Substantia nigra (tissue), 51 donors: ENCODE measurements at places on chromosomes 5 and 9.

DNA sequence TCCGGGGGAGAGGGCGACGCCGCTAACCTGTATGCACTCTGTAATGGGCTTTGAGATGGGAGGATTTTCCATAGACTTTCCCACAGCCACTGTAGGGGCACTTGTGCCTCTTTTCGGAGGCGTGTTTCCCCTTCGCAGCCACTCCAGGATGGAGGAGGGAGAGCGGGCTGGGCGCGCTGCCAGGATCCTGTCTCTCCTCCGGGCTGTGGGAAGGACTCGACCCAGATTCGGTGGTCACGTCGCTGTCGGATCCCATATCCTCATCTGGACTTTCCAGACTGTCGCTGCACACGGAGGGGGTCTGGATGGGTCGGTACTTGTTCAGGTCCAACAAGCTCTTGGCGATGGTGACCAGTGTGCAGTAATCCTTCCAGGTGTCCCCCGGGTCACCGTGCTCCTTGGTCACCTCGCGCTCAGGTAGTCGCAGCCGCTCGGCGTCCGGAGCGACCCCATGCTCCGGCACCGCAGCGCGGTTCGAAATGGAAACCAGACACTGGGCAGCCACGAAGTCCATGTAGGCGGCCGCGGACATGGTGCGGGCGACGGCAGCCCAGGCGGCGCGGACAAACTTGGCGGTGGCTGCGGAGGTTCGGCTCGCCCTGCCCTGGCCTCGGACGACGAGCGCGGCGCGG is 1.5 kb downstream of the KLF9 start:
- DNase-seq, result peak; percentile 61

DNA sequence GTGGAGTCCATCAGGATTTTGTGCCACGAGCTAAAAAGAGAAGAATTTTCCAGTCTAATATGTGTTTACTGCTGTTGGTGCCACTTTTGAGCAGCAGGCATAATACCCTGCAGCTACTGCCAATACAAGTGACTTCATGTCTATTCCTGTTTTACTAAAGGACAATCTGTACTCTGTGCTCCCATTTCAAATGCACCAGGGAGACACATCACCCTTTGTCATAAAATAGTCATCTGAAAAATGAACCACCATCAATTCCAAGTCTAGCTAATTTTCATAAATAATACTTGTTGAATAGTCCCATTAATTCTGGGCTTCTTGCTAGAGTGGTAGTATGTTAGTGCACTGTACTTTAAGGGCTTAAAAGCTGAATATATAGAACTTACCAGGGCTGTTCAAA is 8.9 kb upstream of the PKD2L2 start:
- no peak for DNase-seq

GRCh38 chr9:101787891-101788290 is 49.4 kb upstream of the GRIN3A start:
- no peak for DNase-seq

GRCh38 chr5:395921-396530 is 47.0 kb upstream of the EXOC3 start:
- DNase-seq, result no peak

GRCh38 chr5:87400305-87400899 is 12.3 kb downstream of the CCNH start:
- DNase-seq, result no peak

DNA sequence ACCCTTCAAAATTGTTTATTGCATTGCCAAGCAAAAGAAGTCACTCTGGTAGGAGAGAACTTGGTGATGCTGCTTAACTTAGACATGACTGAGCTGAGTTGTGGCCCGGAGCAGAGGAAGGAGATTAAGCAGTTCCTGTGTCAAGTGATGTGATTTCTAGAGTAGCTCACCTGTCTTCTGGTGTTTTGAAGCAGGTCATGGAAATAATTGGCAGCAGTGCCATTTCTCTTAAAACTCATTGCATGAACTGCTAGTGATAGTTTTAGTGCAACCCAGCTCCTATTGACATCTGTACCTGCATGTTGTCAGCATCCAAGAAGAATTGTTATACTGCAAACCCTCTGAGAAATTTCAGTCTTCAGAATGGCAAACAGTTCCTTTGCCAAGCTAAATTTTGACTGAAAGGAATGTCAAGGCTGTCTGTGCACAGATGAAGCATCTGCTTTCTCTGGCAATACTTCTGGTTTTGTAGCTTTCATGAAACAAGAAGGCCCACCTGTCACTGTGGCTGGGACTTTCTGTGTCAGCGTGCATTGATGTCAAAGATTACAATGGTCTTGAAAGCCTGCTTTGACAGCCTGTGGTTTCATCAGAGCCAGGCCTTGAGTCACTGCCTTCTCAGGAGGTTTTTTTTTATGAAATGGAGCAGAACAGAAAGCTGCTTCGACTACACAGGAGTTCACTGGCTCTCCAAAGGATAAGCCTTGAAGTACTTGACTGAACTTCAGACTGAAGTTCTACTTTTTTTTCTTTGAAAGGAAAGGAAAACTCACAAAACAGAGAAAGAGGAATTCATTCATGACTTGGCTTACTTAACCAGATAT is 90.6 kb downstream of the RALGPS1 start:
- DNase-seq, result no peak

DNA sequence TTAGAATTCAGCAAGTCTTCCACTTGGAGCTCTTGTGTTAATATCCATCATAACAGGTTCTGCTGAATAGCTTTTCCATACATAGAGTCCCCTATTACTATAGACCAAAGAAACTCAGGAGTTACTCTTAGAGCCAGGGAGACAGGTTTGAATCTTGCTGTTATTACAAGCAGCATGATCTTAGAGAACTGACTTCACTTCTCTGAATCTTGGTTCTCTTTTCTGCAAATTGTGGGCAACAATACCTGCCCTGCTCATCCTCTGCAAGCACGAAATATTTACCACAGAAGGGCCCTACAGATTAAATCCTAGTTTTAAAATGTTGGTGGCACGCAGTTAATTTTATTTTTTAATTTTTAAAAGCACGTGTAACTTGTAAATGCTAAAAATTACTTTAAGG is 111.7 kb downstream of the TLR4 start:
- no peak for DNase-seq

DNA sequence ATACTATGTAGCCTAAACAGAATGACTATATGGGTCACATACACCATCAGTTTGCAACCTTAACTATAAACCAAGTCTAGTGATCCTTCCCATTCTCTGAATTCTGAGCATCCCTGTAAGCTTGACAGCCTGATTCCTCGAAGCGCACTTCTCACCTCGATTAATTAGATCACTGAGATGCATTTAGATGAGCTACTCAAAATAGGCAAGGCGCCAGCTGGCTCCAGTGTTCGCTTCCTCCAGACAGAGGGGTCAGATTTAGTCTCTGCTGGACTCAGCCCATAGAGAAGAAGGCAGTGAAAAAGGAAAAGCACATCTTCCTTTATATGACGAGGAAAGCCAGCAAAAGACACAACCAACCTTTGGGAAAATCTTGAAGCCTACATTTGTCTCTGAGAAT is 371.5 kb downstream of the MLLT3 start:
- DNase-seq, result no peak

DNA sequence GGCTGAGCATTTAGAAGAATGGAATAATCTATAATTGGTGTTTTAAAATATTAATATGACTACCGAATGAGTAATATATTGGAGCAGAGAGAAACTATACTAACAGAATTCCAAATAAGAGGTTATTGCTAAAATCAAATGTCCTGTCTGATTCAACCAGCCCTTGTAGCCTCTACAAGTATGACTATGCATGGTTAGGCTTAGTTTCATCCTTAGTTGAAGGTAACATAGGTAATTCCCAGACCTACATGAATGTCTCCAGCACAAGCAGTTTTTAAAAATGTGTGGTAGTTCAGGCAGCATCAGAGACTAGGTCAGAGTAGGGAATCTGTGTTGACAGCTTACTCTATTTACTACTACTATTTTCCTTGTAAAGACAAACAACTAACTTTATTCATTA is 51.7 kb upstream of the SLC27A6 start:
- no peak for DNase-seq

- no peak for DNase-seq
These were observed 468.5 kb downstream of the NFIB start for GRCh38 chr9:13845460-13845859.

GRCh38 chr9:125183054-125183453 is 6.5 kb downstream of the PPP6C start:
- no peak for DNase-seq

DNA sequence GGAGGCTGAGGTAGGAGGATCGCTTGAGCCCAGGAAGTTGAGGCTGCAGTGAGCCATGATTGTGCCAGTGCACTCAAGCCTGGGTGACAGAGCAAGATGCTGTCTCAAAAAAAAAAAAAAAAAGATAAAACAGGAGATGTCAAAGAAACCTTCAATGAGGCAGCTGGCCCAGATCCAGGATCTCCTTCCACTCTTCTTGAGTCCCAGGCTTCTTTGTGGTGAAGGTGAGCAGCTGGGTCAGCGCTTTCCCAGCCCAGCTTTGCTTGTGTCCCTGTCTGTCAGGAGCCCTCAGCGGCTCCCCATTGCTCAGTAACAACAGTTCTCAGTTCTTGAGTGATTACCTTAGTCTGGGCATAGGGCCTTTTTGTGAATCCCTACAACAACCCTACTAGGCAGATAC is 69.4 kb upstream of the PSD2 start:
- DNase-seq, result no peak

- no peak for DNase-seq
These were observed 174.2 kb upstream of the PUM3 start for GRCh38 chr9:3018071-3018470.

- DNase-seq, result no peak
These were observed 49.9 kb downstream of the USP20 start for GRCh38 chr9:129885018-129885669.

- no peak for DNase-seq
These were observed 76.1 kb upstream of the ASS1 start for GRCh38 chr9:130368631-130369103.

DNA sequence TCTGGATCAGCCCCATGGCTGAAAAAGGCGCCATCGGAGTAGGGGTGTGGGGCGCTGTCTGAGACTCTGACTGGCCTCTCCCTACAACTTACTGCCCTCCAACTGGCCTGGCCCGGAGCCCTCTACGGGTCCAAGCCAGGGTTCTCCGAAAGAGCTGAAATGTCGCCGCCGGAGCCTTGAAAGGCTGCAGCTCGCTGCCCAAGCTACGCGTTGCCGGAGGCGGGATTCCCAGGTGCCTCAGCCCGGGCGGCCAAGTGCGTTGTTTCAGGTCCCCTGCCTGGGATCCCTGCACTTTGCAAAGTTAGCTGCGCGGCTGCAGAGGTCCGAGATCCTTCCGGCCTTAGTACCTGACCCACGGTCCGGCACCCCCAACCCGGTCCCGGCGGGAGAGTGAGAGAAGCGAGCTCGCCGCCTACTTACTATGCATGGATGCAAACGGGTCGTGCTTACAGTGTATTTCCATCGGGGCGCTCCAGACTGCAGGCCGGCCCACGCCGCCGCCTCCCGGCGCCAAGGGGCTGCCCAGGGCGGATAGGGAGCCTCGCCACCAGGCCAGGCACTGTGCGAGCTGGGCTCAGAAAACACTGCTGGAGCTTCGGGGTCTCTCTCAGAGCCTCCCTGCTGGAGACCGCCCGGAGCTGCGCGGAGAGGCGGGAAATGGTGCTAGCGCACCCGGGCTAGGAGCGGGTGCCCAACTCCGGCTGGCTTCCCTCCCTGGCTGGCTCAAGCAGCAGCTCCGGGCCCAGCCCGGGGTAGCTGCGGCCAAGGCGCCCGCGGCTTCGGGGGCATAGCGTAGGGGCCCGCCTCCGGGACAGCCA is 7.7 kb downstream of the PAX5 start:
- DNase-seq, result no peak

DNA sequence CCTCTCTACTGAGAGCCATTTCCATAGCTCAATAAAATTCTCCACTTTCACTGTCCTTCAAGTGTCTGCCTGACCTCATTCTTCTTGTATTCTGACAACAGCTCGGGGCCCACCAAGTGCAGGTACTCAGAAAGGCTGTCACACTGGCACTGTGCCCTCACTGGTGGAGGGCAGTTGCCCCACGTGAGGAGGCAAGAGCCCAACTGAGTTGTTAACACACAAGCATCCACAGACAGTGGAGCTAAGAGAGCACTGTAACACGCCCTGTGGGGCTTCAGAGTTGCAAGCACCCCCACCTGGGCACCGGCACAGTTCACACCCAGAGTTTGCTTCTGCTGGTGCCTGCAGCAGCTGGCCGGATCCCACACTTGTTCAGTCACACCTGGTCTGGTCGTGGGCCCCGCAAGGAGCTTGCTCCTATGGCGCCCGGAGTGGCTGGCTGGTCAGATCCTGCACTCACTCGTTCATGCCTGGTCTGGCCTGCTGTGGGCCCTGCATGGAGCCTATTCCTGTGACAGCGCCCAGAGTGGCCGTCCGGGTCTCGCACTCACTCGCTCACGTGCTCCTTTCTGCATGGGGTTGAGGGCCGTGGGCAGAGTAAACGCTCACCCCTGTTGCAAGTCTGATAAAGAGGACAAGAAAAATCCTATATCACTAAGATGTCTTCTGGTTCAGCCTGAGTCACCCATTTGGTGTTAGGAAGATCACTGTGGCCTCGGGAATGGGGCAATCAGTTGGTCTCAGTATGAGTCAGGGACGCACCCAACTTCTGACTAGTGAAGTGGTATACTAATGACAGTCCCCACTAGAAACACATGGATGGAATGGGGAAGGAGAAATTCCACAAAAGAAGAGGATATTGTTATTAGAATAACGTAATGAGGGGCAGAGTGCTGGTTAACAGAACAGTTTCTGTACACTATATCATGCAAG is 87.0 kb upstream of the CCNH start:
- no peak for DNase-seq

- DNase-seq, result no peak
These were observed 150.2 kb upstream of the PAPPA start for GRCh38 chr9:116003397-116003796.

GRCh38 chr9:120868339-120868675 is 8.7 kb downstream of the PHF19 start:
- DNase-seq, result no peak

DNA sequence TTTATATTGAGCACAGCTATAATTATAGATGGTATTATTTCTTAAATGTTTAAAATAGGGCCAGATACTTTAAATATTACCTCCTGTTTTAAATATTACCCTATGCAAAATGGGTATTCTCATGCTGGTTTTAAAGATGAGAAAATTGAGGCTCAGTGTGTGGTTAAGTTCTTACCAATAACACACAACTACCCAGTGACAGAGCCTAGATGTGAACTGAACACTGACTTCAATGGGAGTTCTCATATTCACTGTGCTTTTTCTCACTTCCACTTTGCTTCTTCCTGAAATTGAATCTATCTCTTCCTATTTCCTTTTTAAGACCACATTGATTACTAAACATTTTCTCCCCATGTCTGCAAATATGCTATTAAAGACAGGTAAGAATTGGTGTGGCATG is 135.8 kb upstream of the TUSC1 start:
- no peak for DNase-seq
